ENCODE measurements at places on chromosomes 5 and 9. TPM values are rescaled to one million over a fixed set of nuclear protein-coding genes. Genes with fewer than 3 reads are reported as not detected.

Gene SH3GLB2
- polyA plus RNA-seq: 94.9 TPM

Gene DDX4
- polyA plus RNA-seq: 0.10 TPM

Gene SPDL1
- polyA plus RNA-seq: 42.0 TPM

Gene PCDHGA1
- 1.2 TPM for polyA plus RNA-seq

Gene HMMR
- polyA plus RNA-seq: 24.7 TPM

Gene SLC25A2
- not detected for polyA plus RNA-seq

DNA sequence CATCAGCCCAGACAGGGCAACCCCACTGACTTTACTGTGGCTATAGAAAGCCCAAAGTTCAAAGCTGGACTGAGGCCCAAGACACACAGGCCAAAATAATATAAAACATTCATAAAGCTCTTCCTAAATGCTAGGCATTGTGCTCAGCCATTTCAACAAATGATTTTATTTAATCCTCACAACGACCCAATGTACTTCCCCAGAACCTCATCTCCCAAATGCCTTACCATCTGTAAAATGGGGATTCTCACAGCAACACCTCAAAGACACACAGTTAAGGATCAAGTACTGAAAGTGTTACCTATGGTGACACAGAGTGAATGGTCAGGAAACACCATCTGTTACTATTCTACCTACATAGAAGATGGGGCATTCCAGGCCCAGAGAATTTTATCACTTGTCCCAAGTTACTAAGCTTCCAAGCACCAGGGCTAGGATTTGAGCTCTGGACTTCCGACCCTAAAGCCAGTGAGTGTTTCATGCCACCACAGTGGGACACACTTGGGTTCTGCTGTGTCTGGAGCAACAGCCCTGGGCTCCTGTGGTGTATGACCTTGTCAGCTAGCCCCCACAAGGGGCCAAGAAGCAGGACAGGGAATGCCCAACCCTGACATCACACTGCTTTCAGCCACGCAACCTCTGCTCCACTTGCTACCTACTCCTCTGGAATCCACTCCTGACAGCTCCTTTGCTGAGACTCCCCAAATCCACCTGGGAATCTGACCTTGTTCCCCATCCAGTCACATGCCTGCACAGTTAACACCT, 15.1 kb downstream of the SHB start:
- no peak for DNase-seq

- no peak for DNase-seq
Measured at GRCh38 chr5:112142769-112143270, 276.3 kb downstream of the EPB41L4A start.

DNA sequence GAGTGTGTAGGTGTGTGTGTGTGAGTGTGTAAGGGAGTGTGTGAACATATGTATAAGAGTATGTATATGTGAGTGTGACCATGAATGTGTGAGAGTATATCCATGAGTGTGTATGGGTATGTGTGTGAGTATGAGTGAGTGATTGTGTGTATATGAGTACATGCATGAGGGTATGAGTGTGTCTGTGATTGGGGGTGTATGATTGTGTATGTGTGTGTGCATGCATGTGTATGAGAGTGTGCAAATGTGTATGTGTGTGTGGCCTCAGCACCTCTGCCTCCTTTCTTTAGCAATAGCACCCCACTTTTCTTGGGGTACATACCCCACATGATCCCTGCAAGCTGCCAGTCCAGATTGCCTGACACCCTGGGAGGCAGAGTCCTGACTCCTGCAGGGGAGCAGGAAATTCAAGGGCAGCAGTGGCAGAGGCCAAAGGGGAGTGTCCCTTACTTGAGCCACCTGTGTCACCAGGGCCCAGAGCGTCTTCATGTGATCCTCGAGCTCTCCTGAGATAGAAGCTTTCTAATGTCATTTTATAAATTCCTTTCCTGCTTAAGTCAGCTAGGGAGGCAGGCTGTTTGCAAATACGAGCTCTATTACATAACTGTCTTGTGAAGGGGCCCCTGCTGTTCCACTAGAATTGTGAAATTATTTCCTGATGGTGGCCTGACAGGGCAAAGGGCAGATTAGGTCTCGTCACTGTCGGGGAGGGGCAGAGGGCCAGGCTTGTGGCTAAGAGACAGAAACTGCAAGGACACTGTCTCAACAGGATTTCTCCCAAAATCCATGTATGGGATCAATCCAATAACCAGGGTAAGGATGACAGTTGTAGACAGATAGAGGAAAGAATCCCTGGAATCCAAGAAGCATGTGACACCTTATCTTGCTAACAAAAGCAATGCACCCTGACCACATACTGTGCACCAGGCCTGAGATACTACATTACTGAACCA, 389.1 kb downstream of the GADD45G start:
- DNase-seq: no peak

- no peak for DNase-seq
Measured at GRCh38 chr9:86868616-86869015, 78.7 kb downstream of the GAS1 start.

GRCh38 chr5:73867345-73868335, 241.6 kb downstream of the ARHGEF28 start:
- DNase-seq: no peak

- DNase-seq: peak; percentile 27
Measured at GRCh38 chr5:137822158-137822764, 45.4 kb upstream of the MYOT start.

GRCh38 chr5:173602423-173602822, 14.0 kb downstream of the BOD1 start:
- no peak for DNase-seq

DNA sequence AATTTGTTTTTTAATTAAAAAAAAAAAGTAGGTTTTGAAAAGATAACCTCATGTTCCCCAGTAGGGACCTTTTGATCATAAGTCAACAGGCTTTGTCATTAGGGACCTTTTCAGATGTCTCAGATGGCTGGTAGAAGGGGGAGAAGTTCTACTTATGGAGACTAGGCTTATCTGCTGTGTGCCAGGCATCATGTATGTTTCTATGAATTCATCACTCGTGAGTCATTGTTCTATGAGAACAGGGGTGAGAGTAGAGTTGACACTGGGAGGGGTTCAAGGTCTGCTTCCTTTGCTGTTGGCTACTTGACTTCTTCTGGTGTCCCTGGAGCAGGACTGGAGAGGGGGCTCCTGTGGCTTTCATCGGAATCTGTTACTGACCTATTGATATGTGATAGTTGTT, 138.8 kb downstream of the KDM4C start:
- DNase-seq: no peak

DNA sequence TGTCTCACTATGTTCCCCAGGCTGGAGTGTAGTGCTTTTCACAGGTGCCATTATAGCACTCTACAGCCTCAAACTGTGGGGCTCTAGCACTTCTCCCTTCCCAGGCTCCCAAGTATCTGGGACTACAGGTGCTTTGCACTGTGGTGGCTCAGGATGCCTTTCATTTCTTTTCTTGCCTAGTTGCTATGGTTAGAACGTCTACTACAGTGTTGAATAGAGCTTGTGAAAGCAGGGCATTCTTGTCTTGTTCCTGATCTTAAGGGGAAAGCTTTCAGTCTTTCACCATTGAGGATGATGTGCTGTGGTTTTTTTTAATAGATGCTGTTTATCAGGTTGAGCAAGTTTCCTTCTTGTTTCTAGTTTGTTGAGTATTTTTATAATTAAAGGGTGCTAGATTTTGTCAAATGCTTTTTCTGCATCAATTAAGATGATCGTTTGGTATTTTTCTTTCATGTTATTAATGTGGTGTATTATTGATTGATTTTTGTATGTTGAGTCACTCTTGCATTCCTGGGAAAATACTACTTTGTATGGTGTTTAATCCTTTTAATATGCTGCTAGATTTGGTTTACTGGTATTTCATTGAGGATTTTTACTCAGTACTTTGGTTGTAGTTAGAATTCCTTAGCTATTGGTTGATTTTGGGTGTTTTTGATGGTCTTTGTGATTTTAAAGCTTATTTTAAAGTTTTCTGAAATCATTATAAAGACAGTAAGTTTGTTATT, 35.6 kb downstream of the GPBP1 start:
- no peak for DNase-seq

GRCh38 chr9:134585746-134586706, 55.6 kb upstream of the COL5A1 start:
- DNase-seq: no peak

GRCh38 chr9:129612815-129613519, 7.9 kb downstream of the C9orf50 start:
- no peak for DNase-seq

- DNase-seq: no peak
Measured at GRCh38 chr5:78899922-78900362, 85.2 kb downstream of the ARSB start.
